ENCODE measurements at places on chromosomes 3 and 15.

- no peak for DNase-seq
These were observed 55.8 kb upstream of the SETMAR start for GRCh38 chr3:4247391-4247790.

DNA sequence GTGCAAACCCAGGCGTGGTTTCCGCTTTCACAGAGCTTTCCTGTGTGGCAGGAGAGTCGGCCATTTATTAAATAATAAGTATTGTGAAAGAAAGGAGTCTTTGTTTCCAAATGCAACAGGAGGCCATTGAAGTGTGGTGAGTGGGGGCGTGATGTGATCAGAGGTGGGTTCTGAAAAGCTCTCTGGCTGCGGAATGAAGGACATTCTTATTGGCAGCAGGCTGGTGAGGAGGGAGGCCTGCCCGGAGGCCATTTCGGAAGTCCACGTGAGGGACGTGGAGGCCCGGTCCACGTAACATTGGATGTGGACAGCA lies 11.1 kb downstream of the ARNT2 start:
- no peak for DNase-seq

- peak; percentile 68 for DNase-seq
These were observed 147.1 kb upstream of the RGMA start for GRCh38 chr15:93235926-93236780.

GRCh38 chr3:123559040-123559861 lies 25.6 kb downstream of the HACD2 start:
- DNase-seq, result peak; percentile 78

DNA sequence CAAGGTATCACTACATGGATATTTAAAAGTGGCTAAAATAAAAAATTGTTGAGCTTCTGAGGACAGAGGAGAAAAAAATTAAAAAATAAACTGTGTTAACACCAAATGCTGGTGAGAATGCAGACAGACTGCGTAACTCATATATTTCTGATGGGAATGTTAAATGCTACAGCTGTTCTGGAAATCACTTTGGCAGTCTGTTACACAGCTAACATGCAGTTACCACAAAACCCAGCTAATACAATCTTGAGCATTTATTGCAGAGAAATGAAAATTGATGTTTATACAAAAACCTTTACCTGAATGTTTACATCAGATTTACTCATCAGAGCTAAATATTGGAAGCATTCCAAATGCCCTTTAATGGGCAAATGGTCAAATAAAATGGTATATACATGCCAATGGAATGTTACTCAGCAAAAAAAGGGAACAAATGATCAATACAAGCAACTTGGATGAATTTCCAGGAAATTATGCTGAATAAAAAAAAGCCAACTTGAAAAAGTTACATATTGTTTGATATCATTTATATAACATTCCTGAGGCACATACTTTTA lies 24.6 kb downstream of the MNS1 start:
- no peak for DNase-seq

GRCh38 chr3:143697975-143698374 lies 150.3 kb downstream of the SLC9A9 start:
- no peak for DNase-seq

DNA sequence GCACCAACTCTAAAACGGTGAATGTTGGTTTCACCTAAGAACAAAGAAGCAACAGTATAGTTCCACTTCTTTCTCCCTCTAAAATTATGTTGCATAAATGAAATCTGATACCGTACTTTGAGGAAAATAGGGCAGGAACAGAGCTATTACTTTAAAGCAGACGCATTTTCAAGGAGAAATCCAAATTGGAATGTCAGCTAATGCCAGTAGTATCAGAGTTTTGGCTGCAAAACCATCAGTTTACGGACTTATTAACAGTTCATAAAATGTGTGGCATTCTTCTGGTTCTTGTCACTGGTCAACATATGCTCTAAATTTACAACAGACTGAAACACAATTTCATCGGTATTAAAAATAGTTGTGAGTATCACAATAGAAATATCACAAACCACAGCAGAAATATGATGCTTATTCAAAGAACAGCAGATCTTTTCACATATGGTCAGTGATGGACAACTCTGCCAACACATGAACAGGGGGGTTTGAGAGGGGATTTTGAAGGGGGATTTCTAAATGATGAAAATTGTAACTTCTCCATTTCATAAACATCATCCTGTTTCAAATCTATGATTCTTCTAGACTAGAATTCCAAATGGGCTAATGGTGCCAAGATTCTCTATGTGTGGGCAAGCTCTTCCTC lies 38.7 kb upstream of the ROBO2 start:
- DNase-seq, result no peak

DNA sequence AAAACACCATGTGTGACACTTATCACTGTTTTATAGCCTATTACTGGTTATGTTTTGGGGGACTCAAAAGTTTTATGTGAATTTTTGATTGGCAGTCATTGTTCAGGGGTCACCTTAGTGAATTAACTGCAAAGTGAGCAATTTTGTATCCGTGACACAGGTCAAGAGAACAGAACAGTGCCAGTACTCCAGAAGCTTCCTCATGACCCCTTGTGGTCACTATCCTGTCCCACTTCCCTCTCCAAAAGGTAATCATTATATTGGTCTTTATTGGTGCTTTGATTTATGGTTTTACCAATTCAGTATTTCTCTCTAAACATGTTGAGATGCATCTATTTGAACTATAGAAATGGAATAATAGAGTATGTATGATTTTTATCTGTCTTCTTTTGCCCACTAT lies 107.1 kb downstream of the STT3B start:
- DNase-seq, result peak; percentile 7
